Activated CD8-positive, alpha-beta T cell treated with anti-CD3 and anti-CD28 coated beads for 36 hours (primary cell): ENCODE measurements at places on chromosomes 3 and 15.

GRCh38 chr3:138408751-138409570 is 25.5 kb upstream of the ESYT3 start:
- no peak for DNase-seq

GRCh38 chr3:159187232-159187631 is 385.4 kb downstream of the MFSD1 start:
- no peak for DNase-seq

DNA sequence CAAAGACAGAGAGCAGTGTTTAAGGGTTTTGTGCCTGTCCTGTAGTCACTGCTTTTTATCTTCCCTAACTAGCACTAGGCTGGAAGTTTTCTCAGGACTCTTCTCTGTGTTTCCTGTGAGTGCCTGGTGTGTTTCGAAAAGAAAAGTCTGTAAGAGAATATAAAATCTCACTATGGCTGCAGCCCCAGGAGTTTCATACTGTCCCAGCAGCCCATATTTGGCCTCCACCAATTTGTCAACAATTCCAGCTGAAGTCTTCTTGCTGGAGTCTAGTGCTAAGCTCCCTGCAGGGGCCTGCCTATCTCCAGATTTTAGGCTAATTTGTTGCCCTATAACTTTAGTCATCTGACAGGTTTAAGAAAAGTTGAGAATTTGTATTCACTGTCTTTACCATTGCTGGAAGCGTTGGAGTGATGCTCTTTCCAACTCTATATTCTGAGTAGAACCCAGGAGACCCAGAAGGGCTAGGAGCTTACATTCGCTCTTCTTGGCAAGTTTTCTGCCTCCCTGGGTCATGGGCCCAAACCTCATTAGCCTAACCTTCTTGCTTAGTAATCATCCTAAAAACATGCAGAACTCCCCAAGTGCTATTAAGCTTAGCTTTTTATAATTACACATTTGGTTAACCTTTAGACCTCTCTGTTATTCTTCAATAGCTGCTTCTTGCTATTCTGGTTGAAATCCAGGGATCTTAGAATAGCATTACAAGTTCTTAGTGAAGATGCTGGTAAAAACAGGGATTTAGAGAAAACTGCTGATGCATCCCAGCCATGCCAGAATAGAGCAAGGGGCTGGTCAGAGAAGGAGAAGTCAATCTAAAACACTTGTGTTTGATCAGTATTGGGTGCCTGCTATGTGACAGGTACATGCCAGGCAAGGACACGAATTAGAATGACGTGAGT is 283.1 kb downstream of the NEK10 start:
- no peak for DNase-seq

DNA sequence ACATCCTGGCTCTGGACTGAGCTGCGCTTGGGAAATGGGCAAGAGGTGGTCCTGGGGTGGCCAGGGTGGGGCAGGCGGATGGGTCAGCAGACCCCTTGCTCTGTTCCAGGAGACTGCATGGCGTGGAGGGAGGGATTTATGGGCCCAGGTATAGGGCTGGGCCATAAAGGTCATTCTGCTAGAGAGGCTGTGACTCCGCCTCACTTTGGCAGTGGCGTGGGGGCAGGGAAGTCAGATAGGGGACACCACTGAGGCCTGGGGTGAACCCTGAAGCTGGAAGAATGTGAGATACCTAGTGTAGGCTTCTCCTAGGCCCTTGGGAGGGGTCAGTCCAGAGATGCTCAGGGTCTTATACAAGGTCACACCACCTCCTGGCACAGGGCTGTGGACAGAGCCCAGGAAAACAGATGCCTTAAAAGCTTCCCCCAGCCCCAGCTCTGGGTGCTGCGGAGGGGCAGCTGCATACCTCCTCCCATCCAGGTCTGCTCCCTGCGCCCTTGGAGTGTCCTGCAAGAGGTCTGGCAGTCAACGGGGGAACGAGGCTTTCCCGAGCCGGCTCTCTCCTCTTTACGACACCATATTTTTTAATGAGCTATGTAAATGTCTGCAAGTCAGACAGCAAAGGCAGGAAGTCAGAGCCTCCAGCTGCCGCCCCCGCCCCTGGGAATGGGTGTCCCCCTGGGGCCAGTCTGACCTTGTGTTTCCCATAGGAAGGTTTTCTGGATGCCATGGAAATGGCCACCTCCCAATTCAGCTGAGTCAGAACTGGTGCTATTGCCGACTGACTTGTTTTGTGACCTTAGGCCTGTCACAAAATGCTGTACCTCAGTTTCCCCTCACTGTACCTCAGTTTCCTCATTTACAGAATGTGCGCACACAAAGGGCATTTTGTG is 26.3 kb downstream of the LINGO1 start:
- DNase-seq, result no peak

DNA sequence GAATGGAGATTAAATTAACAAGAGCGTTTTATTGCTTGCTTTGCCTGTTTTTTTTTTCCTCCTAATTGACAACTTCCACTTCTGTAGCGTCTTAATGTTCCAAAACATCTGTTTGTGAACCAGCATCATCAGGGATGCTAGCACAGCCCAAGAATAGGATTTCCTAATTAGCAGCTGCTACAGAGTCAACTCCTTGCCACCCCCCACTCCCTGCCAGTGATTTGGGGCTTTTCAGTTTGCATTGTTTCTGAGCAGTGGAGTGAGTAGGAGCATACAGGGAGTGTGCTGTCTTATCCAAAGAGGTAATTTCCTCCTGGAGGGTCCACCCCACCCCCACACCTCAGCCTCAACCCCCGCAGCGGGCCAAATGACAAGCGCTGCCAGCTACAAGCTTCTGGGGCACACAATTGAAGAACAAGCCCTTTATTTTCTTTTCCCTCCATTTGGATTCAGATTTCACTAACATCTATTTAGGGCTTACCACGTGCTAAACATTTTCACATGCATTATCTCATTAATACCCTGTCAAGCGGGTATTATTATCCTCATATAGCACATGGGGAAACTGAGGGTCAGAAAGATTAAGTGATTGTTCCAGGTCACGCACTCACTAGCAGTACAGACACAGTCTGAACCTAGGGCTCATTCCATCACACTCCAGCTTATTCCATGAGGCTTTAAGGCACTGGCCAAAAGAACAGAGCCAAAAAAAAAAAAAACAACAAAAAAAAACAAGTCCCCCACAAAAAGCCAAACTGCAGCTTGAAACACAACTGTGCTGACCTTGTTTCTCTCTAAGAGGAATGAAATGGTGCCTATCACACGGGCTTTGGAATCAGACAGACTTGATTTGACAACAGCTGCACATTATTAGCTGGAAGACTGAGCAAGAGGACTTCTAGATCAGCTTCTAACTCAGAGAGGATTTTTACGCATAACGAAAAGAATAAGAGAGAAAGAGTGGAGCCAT is 16.4 kb downstream of the HEG1 start:
- no peak for DNase-seq

DNA sequence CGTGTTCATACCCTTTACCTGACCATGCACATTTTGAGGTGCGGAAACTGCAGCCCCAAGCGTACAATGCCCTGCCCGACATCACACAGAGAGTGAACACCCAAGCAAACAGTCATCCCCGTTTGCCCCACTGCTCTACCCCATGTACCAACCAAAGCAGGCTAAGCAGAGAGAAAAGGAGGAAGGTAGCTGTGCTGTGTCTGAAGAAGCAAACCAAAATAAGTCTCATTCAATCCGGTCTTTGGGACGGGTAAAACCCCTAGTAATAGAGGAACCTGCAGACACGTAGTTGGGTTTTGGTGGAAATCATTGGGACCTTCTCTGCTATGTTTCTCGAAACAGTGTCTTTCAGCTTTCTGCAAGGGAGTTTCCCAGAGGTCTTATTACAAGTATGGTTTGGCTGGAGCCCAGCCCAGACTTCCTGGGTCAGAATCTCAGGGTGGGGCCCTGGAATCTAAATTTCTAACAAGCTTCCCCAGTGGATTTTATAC is 164.6 kb upstream of the HES1 start:
- DNase-seq, result peak; percentile 36

DNA sequence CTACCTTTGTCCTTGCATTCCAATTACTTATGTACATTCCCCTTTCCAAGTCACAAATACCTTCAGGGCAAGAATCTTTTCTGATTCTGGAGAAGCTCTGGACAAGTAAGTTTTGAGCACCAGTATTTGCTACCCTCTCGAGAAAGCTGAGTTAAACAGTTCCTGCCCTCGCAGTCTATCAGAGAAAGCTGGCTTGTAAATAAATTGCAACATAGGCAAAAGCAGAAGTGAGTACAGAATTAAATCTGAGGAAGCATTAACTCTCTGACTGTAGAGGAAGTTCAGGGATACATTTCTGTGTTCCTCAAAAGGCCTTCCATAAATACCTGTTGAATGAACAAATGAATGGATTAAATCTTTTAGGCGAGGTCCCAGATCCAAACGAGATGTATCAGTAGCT is 1.2 kb downstream of the OSBPL11 start:
- no peak for DNase-seq

GRCh38 chr3:156772588-156773206 is 53.5 kb upstream of the LEKR1 start:
- no peak for DNase-seq

DNA sequence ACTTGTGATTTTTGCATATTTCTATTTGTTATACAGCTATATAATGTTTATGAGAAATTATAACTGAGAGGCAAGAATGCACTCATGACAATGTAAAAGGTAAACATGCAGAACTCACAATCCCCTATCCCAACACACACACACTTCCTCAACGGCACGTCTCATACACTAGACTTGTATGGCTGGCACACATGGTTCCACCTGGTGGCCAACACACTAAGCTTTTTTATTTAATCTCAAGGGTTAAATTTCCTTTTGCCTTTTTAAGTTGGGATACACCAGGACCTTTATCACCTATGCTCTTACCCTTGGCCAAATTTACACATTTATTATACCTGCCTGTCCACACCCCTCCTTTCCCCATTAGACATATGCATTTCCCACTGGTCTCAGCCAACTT is 88.6 kb upstream of the PSMD6 start:
- no peak for DNase-seq

DNA sequence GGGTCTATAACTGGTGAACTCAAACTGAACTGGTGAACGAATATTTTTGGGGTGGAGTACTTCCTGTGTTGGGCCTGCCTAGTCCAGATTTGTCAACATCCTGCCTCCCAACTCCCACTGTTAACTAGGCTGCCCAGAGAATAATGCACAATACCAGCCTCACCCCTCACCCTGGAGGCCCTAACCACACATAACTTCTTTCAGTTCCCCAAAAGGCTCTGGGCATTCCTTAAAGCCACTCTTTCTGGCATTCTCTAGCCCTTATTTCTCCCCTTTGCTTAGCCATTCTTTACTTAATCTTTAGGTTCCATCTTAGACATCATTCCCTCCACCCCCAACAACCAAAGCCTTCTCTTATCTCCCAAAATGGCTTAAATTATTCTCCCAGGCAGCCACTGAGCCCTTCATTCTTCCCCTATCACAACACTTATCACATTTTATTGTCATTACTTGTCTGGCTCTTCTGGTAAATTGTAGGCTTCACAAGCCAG is 9.1 kb upstream of the SEC11A start:
- no peak for DNase-seq

DNA sequence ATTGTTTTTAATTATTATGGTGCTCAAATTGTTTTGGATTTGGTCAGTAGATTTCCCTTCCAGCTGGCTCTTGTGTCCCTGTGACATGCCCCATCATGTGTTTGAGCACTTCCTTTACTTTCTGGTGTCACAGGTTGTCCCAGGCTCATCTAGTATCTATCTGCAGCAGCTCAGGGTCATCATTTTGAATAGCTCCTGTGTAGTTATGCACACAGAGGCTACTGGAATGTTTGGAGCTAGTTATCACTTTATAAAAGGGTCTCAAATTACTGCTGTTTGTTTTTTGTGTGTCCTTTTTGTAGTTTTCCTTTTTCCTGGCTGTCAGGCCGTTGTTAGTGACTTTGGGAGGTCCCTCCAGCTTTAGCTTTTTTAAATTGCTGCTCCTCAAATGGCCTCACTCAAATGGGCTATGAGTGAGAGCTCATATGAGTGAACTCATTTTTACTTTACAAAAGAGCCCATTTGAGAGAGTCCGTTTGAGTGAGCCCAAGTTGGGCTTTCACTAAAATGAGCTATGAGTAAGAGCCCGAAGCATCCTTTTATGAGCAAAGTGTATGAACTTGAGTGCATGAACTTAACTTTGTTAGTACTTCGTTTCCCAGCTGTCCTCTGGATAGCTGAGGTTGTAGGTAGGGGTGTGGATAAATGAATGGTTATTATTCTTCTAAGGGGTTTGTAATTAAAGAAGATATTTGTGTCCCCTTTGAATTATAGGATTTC is 43.8 kb downstream of the SQOR start:
- no peak for DNase-seq

- DNase-seq, result no peak
Observed at GRCh38 chr15:66389859-66390381, 3.2 kb downstream of the MAP2K1 start.

DNA sequence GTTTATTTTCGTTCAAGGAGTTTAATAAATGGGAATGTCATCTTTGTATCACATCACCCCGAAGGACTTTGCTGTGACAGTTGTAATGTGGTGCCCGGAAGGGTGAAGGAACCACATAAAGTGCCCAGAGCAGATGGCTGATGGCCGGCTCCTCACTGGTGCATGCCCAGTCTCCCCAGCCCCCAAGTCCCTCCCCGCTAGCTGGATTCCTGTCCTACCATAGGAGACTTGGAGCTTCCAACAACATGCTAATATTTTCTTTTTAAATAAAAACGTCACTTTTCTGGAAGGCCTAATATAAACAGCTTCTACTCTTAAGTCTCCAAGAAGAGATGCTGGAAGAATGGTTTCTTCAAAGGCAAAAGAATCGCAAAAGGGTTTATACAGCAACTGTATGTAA is 273.9 kb upstream of the LRTM1 start:
- no peak for DNase-seq

GRCh38 chr15:69624816-69625215 is 172.2 kb downstream of the RPLP1 start:
- DNase-seq, result no peak

DNA sequence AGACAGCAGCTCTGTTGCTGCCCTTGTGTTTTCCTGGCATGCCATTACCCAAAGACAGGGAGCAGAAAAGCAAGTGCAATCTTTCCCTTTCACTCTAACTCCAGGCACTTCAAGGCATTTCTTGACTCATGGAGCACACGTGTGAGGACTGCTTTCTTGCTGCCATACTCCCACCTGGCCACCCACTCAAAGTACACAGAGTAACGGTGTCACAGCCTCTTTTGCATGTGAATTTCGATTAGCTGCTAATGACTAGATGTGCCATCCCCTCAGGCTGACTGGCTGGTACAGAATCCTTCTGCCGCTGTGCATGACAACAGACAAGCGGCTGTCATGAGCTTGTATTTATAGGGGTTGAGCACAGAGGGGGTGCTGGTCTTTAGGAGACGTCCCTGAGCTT is 380.6 kb downstream of the CTNNB1 start:
- DNase-seq, result no peak

GRCh38 chr3:10340046-10340445 is 19.1 kb upstream of the SEC13 start:
- DNase-seq, result no peak

GRCh38 chr3:46895204-46895660 is 17.7 kb downstream of the PTH1R start:
- peak; percentile 87 for DNase-seq

GRCh38 chr15:59838900-59839299 is 149.8 kb upstream of the BNIP2 start:
- peak; percentile 4 for DNase-seq

GRCh38 chr15:95292785-95293450 is 1037.6 kb upstream of the NR2F2 start:
- DNase-seq, result no peak
